NCI-H2171 (cell line): ENCODE measurements at places on chromosomes 3 and 15.

- DNase-seq, result peak; percentile 1
These were observed 366.8 kb upstream of the ZNF385D start for GRCh38 chr3:22117751-22118346.

- no peak for DNase-seq
These were observed 1.0 kb downstream of the SNX1 start for GRCh38 chr15:64096668-64097384.

DNA sequence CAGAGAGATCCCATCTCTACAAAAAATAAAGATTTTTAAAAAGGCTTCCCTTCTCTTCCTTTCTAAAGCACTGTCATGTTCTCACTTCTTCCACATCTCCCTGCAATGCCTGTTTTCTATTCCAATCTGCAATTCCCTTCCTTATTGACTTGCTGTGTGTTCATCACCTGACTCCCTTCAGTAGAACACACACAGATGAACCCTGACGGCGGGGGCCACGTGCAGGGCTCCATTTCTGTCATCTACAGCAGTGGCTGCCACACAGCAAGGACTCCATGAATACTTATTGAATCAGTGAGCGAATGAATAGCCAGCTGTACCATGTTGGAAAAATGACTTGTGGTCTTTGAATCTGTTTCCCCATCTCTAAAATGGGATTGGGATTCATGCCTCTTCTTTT, 26.1 kb downstream of the BHLHE40 start:
- DNase-seq, result no peak

- no peak for DNase-seq
These were observed 32.5 kb downstream of the HRH1 start for GRCh38 chr3:11186771-11187191.

GRCh38 chr3:170585937-170586310, at the start of gene SLC7A14:
TSS of gene SLC7A14 (minus strand) at chr3:170586075. CDS start at chr3:170526936, 59,139 bp downstream.
- peak; percentile 82 for DNase-seq

GRCh38 chr3:34544136-34544535, 745.7 kb downstream of the PDCD6IP start:
- no peak for DNase-seq

DNA sequence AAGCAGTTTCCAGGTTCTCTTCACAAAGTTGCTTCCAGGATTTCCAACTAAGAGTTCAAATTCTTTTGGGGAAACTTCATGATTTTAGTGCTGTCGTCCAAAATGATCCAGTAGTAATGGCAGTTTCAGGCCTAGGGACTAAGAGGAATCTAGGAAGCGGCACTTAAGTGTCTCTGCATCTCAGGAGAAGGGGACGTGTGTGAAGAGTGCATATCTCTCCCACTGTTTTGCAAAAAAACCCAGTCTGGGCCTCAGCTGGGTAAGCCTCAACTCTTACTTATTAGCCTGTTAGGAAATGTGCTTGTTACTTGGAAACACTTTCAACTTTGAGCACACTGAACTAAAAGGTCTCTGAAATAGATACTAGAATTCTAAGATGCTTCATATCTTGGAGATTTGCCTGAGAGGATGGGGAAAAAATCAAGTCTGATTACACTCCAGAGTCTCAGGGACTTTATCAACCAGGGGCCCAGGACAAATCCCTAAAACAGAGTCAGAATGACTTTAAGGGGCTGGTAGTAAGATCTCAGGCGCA, 81.8 kb downstream of the WDR76 start:
- no peak for DNase-seq

GRCh38 chr3:98801043-98801747, 38.1 kb downstream of the ST3GAL6 start:
- no peak for DNase-seq

- DNase-seq, result no peak
These were observed 128.9 kb downstream of the MCTP2 start for GRCh38 chr15:94360251-94360685.

- no peak for DNase-seq
These were observed 173.8 kb upstream of the TLE3 start for GRCh38 chr15:70271422-70272088.

- no peak for DNase-seq
These were observed 378.5 kb downstream of the ERC2 start for GRCh38 chr3:56089739-56090138.

DNA sequence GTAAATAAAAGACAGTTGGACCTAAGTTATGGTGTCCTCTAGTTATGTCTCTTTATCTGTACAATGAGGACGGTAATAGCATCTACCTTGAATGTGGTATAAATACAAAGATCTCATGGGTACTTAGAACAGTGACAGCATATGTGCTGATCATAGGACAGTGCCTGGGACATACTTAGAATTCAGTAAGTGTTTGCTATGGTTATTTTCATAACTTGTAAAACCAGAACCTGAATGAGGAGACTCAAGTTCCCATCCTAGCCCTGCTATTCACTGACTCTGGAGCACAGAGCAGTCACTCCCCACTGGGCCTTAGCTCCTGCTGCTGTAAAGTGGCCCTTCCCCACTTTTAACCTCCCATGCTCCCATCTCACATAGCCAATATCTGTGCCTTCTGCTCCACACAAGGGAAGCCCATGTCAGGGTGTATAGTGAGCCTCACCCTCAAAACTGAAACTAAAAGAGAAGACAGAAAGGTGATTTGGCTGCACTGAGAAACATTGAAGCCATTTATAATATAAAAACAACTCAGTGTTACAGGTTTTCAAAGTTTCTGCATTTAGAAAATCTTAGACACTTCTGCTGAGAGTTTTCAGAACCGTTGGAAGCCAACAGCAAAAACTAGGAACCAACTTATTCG, 225.4 kb upstream of the UBE2E2 start:
- no peak for DNase-seq

- no peak for DNase-seq
These were observed 45.6 kb upstream of the FSTL1 start for GRCh38 chr3:120496278-120497002.

GRCh38 chr3:149621218-149622005, 36.4 kb downstream of the WWTR1 start:
- DNase-seq, result no peak

DNA sequence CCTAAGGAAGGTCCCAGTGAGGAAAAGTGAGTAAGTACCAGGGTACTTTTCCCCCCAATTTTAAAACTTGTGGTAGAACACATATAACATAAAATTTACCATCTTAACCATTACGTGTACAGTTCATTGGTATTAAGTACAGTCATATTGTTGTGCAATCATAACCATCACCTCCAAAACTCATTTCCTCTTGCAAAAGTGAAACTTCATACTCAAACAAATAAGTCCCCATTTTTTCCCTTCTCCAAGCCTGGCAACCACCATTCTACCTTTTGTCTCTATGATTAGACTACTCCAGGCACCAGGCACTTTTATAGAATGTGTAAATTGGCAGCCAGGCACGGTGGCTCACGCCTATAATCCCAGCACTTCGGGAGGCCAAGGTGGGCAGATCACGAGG, 12.2 kb downstream of the PRC1 start:
- no peak for DNase-seq

GRCh38 chr3:10758304-10759037, 57.6 kb upstream of the SLC6A11 start:
- DNase-seq, result no peak

GRCh38 chr15:50452927-50453326, 28.7 kb downstream of the USP8 start:
- no peak for DNase-seq

- DNase-seq, result no peak
These were observed 75.5 kb downstream of the DAPK2 start for GRCh38 chr15:63970621-63971426.

GRCh38 chr15:74122403-74123130, 7.8 kb upstream of the ISLR2 start:
- no peak for DNase-seq

GRCh38 chr15:33440900-33441299, 130.1 kb downstream of the RYR3 start:
- DNase-seq, result no peak

DNA sequence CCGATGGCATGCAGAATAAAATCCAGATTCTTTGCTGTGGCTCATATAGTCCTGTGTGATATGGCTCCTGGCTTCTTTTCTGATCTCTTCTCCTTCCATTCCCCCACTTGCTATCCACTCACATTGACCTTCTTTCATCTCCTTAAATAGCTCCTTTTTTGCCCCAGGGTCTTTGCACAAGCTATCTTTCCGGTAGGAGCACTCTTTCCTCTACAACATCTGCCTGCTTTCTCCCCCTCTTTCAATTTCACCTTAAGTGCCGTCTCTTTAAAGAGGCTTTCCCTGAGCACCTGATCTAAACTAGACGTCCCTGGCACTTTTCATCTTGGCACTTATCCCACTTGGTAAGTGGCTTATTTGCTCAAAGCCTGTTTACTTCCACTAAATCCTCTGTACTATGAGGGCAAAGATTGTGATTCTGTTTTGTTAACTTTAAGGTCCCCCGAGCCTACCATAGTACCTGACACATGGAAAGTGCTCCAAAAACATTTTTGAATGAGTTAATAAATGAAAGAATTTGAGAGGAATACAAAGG, 323.3 kb upstream of the TLE3 start:
- peak; percentile 58 for DNase-seq

DNA sequence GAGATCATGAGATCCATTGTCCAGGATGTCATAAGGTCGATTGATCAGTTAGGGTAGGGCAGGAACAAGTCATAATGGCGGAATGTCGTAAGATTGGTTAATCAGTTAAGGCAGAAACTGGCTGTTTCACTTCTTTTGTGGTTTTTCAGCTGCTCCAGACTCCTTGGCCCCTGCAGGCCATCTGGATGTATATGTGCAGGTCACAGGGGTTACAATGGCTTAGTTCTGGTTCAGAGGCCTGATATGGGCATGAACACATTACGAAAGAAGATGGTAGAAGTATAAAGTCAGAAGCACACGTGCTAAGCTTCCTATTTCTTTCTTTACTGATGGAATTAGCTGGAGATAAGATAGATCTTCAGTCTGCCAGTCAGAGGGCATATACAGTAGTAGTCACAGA, 315.4 kb upstream of the LRRC3B start:
- no peak for DNase-seq

DNA sequence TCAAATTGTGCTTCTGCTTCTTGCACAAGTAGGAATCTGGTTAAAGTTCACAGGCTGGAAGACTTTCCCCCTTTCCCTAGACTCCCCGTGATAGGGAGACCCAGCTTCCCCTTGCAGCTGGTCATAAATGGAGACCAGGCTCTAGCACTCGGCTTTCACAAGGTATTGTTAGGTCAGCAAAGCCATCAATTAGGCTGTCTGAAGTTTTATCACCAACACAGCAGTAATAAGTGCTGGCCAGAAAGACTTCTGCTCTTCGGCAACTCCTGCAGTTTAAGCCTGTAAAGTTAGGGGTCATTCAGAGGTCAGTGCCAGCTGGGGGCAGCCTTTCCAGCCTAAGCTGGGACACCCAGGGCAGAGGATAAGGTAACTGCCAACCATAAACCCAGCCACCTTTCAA, 203.4 kb downstream of the MEIS2 start:
- DNase-seq, result no peak

DNA sequence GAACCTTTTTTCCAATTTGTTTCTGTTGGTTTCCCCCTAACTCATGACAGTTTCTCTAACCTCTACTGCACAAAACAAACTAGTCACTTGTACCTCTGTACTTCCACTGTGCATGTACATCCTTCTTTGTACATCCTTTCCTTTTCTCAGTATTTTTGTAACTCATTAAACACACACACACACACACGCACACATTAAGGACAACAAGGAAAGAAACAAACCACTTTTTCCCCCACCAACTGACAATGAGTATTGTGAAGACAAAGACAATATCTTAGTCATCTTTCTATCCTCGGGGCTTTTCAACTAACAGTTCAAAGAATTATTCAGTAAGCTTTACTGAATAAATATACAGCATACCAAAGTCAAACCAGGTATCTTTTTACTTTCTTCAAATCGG, 170.5 kb downstream of the VPS13C start:
- no peak for DNase-seq

- no peak for DNase-seq
These were observed 695.4 kb downstream of the FHIT start for GRCh38 chr3:60555686-60556354.

GRCh38 chr3:135128818-135129217, 333.8 kb downstream of the EPHB1 start:
- DNase-seq, result no peak

DNA sequence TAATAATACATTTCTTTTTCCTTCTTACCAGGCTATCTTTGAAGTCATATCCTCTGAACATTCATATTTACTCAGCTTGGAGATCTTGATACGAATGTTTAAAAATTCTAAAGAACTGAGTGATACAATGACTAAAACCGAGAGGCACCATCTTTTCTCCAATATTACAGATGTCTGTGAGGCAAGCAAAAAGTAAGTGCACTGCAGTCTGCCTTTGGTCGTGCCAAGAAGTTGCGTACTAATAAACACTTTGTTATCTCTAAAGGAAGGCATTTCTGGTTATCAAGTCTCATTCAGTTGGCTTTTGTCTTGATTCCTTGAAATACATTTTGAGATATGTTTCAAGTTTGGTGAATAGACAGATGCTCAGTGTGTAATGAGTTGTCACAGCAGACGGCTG, 31.6 kb downstream of the ARHGEF26 start:
- no peak for DNase-seq

- no peak for DNase-seq
These were observed 40.9 kb downstream of the HACD2 start for GRCh38 chr3:123543950-123544349.

DNA sequence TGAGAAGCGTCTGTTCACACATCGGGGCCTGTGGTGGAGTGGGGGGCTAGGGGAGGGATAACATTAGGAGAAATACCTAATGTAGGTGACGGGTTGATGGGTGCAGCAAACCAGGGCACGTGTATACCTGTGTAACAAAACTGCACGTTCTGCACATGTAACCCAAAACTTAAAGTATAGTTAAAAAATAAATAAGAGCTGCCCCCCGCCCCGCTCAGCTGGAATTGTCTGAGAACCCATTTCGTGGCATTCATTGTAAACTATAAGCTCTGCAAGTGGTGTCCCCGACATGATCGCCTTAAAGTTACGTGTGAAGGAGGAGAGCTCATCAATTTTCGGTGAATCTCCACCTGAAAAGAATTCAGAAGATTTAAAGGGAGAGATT, 7.3 kb upstream of the LIPH start:
- no peak for DNase-seq

DNA sequence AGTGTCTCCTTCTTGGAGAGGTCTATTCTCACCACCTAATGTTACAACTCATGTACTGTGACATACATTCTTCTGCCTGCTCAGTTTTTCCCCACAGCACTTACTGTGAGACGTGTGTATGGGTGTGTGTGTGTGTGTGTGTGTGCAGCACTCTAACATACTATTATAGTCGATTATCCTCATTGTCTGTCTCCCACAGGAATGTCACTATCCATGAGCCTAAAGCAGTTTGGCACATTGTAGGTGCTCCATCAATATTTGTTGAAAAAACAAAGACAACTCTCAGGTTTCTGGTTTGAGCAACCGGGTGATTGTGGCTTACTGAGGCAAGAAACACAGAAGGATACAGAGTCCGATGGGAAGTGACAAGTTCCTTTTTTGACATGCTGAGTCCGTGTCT, 8.6 kb upstream of the ZNF148 start:
- no peak for DNase-seq

GRCh38 chr3:8488411-8488810, 13.2 kb upstream of the LMCD1 start:
- no peak for DNase-seq

DNA sequence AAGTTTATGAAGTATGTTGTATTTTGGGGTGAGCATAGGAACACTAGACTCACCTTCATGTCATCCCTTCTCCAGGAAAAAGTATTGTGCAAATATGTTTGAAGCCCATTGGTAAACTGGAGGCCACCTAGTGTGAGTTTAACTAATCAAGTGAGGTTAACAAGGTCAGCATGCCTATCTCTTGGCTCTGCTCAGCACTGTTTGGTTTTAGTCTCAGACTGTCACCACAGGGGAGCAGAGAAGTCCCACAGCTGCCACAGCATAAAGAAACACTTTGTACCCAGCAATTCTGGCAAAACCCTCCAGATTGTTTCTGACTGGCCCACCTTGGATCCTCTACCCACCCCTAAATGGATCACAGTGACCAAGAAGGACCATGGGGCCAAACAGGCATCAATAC, 152.7 kb downstream of the FEZF2 start:
- no peak for DNase-seq
